ENCODE measurements at places on chromosomes 2 and 18. TPM values are rescaled to one million over a fixed set of nuclear protein-coding genes. Genes with fewer than 3 reads are reported as not detected.

The SGO2 gene
- 18.0 TPM for total RNA-seq

The UGT1A8 gene
- 0.16 TPM for total RNA-seq

The SOX11 gene
- 9.8 TPM for total RNA-seq

The KIAA1328 gene
- total RNA-seq, result 34.6 TPM

The IL36RN gene
- total RNA-seq, result 0.26 TPM

The ELP2 gene
- total RNA-seq, result 172 TPM

The ZNF512 gene
- 40.2 TPM for total RNA-seq

The PAPOLG gene
- 31.9 TPM for total RNA-seq

The NEU2 gene
- total RNA-seq, result not detected

The NCKAP5 gene
- total RNA-seq, result 14.4 TPM

The C2orf15 gene
- total RNA-seq, result 1.5 TPM

The DSEL gene
- 49.3 TPM for total RNA-seq

The ATP9B gene
- 89.2 TPM for total RNA-seq

The KCNF1 gene
- total RNA-seq, result 0.32 TPM

The REG1B gene
- not detected for total RNA-seq

All from urinary bladder (tissue), 4 donors.